Germinal center (tissue), 1 donor: ENCODE measurements at places on chromosomes 7 and 10.
A peak's percentile ranks its signal among the peaks of the same experiment; 100 is the strongest.

DNA sequence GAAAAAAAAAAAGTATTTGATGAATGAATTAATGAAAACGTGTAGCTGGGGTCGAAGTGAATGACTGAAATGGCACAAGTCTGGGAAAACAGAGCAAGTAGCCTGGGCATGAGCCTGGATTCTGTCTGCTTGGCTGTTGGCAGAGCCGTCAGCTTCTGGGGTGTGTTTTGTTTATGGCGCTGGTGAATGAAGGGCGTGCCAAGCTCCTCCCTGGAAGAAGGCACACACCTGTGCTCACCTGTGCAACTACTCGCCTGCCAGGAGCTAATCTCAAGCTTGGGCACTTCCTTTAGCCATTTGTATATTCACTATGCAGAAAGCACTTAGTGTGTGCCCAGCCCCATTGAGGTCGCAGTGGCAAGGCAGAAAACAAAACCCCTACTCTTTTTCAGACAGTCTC is 74.1 kb downstream of the GTF2IRD1 start:
- DNase-seq, result no peak

GRCh38 chr7:35599645-35600044 is 95.3 kb downstream of the HERPUD2 start:
- no peak for DNase-seq

- DNase-seq, result no peak
Measured at GRCh38 chr10:88541116-88541626, 41.9 kb downstream of the RNLS start.

DNA sequence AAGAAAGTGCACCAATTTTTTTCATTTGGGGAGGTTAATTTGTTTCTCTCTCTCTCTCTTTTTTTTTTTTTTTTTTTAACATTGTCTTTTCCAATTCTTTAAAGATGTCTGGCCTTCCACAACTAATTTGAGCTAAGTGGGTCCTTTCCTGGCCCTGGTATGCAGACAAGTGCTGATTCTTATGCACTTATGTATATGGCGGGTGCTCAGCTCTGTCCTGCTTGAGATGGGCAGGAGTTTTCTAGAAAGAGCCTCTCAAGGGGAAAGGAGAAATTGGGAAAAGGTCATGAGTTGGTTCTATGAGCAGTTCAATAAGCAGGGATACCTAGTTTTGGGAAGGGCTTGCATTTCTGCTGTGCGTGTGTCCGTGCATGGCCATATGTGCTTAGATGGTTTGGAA is 67.8 kb upstream of the NPVF start:
- DNase-seq, result no peak

DNA sequence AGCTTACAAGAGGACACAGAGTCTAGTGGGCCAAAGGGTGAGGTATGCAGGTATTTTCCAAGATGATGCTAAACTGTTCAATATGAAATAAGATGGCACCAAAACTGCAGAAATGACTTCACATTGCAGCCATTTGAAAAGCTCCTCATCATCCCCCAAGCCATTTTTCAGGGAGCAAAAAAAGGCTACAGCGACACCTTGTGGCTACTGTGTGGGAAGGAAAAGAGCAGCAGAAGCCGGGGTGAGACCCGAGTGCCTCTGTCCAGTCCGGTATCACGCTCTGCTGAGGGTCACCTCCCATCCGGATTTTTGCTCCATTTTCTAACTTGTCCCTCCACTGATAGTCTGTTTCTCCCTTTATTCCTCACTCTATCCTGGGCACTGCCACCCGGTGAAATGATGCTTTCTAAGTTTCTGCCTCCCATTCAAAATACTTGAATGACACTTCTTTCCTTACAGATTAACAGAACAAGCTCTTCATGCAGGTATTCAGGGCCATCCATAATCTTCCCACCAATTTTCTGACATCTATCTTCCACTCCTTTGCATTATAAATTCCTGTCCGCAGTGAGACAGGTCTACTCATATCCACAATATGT is 220.2 kb downstream of the DGKI start:
- DNase-seq, result peak; percentile 49

DNA sequence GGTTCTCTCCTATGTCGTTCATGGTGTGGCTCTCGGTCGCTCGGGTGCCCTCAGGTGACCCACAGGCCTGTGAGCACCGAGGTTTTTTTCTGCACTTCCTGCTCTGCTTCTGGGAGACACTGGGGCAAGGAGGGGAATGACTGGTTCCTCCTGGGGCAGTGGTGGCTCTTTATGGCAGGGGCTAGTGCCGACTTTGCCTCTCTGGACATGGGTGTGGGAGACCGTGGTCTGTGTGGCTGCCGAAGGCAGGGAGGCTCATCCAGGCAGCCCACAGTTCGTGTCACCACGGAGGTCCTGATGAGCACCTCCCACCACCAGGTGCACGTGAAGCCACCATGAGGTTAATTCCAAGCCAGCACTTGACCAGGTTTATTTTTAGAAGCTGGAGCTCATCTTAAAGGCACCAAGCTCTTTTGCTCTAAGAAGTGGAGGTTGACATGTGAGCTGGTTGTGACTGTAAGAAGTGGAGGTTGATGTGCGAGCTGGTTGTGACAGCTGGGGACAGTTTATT is 24.7 kb upstream of the DPYSL4 start:
- DNase-seq, result no peak

DNA sequence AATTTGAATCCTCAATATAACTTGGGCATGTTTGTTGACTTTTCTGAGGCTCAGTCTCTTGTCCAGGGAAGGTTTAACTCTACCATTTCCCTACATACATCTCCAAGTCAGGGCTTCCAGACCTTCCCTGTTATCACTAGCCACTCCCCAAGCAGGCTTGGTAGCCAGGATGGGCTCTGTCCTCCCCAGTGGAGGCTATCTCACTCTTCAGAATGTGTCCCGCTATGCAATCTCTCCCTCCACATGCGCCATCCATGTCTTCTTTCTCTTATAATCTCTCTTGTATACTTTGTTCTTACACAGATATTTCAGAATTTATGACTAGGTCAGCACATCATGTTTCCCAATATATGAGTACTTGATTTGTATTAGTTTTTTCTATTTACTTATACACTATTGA is 310.4 kb downstream of the HGF start:
- DNase-seq, result no peak

DNA sequence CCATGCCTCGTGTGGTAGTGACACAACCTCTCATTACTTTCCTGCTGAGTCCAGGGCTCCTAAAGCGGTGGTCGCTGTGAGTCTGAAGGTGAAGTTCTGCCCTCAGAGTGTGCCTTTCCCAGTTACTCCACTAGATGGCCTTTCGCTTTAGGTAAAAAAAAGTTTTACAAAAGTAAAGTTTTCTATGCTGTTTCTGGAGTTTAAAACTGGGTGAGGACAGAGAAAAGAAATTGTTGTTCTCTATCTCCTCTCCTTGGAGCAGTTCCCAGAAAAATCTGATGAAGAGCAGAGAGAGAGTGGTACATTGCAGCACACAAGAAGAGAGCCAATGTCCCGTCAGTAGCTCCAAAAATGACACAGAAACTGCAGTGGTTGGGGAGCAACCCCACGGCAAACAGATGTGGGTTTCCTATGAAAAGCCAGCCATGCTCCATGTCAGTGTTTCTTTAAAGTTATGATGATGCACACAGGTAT is 257.1 kb downstream of the GLI3 start:
- peak; percentile 60 for DNase-seq

- DNase-seq, result no peak
Measured at GRCh38 chr10:3719024-3719843, 65.8 kb downstream of the KLF6 start.

DNA sequence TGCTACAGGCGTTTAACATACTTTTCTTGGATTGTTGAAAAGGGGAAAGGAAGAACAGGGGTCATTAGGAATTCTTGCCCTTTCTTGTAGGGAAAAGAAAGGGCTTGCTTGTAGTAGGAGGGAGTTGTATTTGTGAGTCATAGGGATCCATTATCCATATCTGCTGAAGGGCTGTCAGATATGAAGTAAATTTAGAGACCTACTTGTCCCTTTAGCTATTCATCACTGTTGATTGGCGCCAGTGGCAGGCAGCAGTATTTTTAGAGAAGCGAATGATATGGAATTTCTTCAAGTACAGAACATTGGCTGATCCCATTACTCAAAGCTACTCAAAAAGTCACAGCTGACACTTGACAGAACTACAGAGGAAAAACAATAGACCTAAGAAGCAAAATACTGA is 97.7 kb downstream of the CELF2 start:
- no peak for DNase-seq

GRCh38 chr7:110204527-110204926 is 886.4 kb upstream of the LRRN3 start:
- DNase-seq, result no peak

GRCh38 chr7:21352540-21353387 is 75.1 kb upstream of the SP4 start:
- peak; percentile 69 for DNase-seq

GRCh38 chr7:144468990-144469732 is 65.7 kb upstream of the NOBOX start:
- no peak for DNase-seq

GRCh38 chr10:1287971-1288401 is 231.8 kb downstream of the WDR37 start:
- no peak for DNase-seq

GRCh38 chr10:113261161-113261560 is 291.7 kb upstream of the HABP2 start:
- no peak for DNase-seq

DNA sequence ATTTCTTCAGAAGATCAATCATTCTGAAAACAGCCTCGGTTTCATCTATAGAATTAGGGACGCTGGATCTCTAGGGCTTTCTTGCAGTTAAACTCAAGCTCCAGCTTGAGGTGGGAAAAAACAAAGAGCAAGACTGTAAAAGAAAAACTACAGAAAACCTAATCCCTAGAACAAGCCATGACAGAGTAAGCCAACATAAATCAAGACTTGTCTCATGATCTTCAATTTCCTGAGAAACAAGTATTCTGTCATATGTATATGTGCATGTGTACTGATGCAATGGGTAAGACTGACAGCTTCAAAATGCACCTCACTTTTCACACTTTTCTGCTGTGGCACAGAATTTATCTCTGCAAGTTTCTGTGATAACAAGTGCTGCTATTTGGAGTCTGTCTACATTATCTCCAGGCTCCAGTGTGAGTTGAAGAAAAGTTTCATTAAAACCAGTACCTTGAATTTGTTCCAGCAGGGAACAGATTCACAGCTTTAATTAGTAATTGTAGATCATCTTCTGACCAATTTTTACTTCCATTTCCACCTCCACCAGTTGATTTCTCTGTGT is 19.2 kb downstream of the PMPCB start:
- DNase-seq, result no peak

- DNase-seq, result no peak
Measured at GRCh38 chr10:85642421-85643170, 724.0 kb downstream of the GRID1 start.

DNA sequence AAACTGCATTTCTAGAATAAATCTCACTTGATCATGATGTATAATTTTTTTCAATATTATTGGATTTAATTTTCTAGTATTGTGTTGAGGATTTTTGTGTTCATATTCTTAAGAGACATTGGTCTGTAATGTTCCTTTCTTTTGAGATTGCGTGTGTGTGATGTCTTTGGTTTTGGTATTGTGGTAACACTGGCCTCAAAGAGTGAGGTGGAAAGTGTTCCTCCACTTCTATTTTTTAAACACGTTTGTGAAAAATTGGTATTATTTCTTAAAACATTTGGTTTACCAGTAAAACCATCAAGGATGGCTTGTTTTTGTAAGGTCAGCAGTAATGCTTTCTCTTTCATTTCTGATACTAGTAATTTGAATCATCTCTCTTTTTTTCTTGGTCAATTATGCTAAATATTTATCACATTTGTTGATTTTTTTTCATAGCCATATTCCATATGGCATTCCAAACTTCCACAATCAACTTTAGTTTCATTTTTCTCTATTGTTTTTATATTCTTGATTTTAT is 290.2 kb upstream of the CDC14C start:
- no peak for DNase-seq
